ENCODE measurements at places on chromosomes 4 and X.

- DNase-seq, result no peak
These were observed 89.7 kb downstream of the LRP2BP start for GRCh38 chr4:185305979-185306442.

DNA sequence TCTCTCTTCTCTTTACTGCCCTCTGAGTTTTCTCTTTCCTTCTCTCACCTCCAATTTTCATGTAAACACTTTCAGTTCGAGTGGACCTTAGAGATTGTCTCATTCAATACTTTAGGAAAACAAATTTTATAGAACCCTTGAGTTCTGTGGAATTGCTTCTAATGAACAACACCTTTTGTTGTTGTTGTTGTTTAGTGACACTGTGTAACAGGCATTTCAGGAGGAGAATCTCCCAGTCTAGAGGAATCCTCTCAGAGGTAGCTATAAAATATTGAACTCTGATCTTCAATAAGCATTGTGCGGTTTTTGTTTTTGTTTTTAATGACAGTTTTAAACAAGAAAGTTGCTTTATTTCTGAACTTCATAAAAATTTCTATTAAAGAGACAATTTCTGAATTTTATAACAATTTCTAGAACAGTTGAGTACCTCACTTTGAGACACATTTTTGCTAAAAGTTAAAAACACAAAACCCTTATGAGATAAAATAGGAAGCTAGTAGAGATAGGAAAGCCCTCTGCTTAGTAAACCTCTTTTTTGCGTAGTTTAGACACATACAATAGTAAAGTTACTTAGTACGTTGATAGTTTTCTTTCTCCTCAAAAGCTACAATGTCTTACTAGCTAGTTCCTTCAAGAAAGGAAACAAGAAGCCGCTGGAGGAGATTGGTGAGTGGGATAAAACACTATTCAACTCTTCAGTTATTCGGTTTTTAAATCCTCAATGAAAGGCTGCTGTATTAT, 38.8 kb downstream of the CLCN3 start:
- no peak for DNase-seq

- peak; percentile 66 for DNase-seq
These were observed 20.6 kb downstream of the ZDHHC9 start for GRCh38 chrX:129823115-129823514.

DNA sequence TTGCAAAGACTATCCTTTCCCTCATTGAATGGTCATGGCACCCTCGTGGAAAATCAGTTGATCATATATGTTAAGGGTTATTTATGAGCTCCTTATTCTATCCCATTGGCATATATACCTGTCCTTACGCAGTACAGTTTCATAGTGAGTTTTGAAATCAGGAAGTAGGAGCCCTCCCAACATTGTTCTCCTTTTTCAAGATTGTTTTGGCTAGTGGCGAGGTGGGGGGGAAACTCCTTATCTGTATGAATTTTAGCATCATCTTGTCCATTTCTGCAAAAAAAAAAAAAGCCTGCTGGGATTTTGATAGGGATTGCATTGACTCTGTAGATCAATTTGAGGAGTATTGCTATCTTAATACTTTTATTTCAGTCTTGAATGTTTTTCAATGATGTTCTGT, 2.5 kb upstream of the USP9X start:
- no peak for DNase-seq

- DNase-seq, result no peak
These were observed 105.6 kb downstream of the CBLL2 start for GRCh38 chrX:22378296-22378695.

- no peak for DNase-seq
These were observed 88.3 kb downstream of the NRK start for GRCh38 chrX:105910563-105911105.

DNA sequence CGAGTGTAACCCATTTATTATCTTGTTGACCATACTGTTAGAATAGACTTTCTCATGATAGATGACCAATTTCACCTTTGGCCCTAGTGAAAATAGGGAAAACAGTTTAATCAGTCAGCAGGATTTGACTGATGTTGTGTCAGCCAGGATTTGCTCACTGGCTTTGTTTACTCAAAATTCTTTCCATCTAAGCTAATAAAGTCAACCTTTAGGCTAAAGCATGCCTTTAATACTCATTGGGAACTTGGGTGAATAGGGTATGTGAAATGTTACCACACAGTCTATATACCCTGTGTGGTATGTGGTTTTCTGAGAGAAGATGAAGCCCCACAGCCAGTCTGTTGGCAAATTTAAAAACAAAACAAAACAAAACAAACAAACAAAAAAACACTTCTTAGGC, 18.7 kb upstream of the SPANXB1 start:
- no peak for DNase-seq

GRCh38 chr4:75069493-75070074, 136.7 kb downstream of the PARM1 start:
- DNase-seq, result no peak

DNA sequence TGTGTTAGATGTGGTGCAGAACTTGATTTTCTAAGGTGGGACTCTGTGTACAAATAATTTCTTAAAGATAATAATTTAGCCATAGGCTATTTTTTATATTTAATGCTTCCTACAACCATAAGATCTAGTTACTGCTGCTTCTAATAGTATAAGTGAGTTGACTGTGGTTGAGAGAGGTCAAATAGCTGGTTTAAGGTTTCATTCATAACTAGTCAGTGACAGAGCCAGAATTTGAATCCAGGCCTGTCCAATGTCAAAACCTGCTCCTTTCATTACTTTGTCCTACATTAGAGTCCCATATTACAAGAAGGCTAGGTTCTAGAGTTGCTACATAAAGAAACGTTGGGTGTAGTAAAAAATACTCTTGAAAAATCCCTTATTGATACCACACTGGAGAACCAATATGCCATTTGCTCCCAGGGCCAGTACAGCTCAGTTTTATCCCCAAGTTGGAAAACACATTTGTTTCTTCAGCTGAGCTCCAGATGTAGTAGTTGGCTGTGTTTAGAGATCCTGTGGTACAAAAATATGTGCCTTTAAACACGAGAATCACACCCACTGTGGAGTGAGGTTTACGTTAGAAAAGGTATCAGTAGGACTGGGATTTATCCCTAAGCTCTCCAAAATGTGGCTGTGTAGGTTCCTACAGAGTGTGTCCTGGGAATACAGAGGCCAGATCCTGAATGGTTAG, 84.3 kb downstream of the REPS2 start:
- no peak for DNase-seq

- DNase-seq, result no peak
These were observed 105.9 kb downstream of the COL4A6 start for GRCh38 chrX:108332281-108332680.

DNA sequence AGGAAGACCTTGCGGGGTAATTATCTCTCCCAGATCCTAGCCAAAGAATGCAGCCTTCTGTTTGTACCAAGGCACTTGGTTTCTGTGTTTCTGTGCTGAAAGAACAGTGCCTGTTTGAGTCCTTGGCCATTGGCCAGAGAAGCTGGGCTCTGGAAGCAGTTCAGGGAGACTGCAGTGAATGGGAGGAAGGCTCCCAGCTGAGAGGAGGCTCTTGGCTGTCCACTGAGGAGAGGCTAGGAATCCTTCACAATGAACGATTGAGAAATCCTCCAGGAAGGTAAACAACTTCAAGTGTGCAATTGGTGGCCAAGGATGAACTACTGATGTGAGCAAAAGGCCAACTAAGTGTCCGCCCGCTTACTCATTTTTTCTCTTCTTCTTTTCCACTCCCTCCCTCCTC, 61.3 kb downstream of the HS3ST1 start:
- no peak for DNase-seq

DNA sequence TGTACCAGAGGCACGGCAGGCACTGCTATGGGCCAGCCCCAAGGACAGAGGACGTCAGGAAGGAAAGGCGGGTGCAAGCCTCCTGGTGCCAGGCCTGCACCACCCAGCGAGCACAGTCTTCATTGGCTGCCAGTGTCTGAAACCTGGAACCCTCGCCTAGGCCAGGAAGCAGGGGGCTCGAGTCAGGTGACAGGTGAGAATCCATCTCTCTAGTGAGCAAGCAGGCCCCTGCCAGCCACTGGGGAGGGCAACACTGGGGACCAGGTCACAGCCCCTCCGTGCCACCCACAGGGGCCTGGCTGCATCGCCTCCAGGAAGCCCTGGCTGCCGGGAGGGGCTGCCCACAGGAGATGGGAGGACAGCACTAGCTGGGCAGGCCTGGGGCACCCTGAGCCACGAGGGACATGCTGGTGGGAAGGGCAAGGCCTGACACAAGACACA, 6.9 kb upstream of the HAUS3 start:
- no peak for DNase-seq

GRCh38 chrX:78375894-78376293, 48.5 kb upstream of the CYSLTR1 start:
- peak; percentile 0 for DNase-seq

DNA sequence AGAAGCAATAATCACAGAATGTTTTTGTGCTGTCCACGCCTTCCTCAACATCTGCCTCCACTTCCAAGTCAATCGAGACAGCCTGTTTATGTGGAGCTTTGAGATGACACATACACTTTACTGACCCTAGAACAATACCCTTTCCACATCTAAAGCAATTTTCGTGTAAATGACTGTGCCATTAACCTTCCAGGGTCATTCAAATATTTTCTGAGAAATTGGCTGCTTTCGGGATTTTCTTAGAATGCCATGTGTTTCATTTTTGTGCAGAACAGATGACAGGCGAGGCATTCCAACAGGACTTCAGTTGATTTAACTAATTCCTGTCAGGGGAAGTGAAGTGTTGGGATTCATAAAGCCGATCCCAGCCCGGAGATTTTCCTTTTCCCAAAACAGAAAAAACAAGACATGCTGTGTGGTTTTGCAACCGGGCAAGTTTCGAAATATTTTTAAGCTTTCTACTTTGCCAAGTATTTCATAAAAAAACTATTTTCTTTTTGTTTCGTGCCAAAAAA, 73.9 kb downstream of the SORBS2 start:
- no peak for DNase-seq
